ENCODE measurements at places on chromosomes 4 and X. TPM values are rescaled to one million over a fixed set of nuclear protein-coding genes. Genes with fewer than 3 reads are reported as not detected.

TEX13C gene
- not detected for total RNA-seq

RAB41 gene
- total RNA-seq: not detected

DNA sequence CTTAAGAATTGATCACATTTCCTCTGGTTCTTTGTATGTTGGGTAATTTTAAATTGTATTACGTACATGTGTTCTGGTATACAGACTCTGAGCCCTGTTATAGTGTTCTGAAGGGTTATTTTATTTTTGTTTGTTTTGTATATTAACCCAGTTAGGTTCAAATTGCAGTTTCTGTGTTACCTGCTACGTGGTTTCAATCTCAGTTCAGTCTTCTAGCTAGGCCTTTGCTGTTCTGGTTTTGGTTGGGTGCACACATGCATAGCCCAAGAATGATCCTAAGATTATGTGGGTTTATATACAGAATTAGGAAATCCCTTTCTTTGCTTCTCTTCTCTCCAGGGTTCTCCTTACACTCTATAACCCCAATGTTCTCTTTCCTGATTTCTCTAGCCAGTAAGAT is 161.0 kb downstream of the PPP1R2C start:
- no peak overlapping the region for H3K27ac ChIP-seq
- no peak for DNase-seq
- H3K4me3 ChIP-seq: no peak overlapping the region
- no peaks in the 10 kb centered on the region for H3K36me3 ChIP-seq
- H3K4me1 ChIP-seq: peaks cover 6% of the 10 kb centered on the region

DNA sequence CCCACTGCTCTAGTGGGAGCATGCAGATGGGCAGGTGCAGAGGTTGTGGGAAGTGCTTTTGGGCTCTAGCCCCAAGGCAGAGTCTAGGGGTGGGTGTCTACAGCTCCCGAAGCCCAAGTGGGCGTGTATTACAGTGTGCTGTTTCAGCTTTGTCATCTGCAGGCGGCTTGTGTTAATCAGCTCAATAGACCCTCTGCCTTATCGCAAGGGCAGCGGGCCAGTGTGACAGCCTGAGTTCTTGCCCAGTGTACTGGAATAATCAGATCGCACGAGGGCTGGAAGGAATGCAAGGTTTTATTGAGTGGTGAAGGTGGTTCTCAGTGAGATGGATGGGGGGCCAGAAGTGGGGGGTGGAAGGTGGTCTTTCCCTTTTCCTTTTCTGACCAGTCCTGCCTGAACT is 529.4 kb upstream of the AMOT start:
- no peak for DNase-seq
- H3K4me3 ChIP-seq: no peak overlapping the region
- peaks cover 34% of the 10 kb centered on the region for H3K27me3 ChIP-seq
- H3K4me1 ChIP-seq: no peaks in the 10 kb centered on the region
- H3K36me3 ChIP-seq: no peaks in the 10 kb centered on the region

DNA sequence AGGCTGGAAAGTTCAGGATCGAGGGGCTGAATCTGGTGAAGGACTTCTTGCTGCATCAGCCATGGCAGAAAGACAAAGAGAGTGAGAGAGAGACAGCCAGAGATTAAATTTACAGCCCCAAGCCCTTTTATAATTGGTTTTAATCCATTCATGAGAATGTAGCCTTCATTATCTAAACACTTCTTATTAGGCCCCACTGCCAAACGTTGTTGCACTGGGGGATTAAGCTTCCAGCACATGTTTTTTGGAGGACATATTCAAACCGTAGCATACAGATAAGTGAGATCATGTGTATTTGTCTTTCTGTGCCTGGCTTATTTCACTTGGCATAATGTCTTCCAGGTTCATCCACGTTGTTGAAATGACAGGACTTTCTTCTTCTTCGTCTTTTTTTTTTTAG is 524.7 kb downstream of the SPRY1 start:
- no peak overlapping the region for H3K27ac ChIP-seq
- H3K27me3 ChIP-seq: no peaks in the 10 kb centered on the region
- no peak overlapping the region for H3K4me3 ChIP-seq
- DNase-seq: no peak

Measured in MCF 10A (cell line).